ENCODE measurements at places on chromosomes 5 and 9.

DNA sequence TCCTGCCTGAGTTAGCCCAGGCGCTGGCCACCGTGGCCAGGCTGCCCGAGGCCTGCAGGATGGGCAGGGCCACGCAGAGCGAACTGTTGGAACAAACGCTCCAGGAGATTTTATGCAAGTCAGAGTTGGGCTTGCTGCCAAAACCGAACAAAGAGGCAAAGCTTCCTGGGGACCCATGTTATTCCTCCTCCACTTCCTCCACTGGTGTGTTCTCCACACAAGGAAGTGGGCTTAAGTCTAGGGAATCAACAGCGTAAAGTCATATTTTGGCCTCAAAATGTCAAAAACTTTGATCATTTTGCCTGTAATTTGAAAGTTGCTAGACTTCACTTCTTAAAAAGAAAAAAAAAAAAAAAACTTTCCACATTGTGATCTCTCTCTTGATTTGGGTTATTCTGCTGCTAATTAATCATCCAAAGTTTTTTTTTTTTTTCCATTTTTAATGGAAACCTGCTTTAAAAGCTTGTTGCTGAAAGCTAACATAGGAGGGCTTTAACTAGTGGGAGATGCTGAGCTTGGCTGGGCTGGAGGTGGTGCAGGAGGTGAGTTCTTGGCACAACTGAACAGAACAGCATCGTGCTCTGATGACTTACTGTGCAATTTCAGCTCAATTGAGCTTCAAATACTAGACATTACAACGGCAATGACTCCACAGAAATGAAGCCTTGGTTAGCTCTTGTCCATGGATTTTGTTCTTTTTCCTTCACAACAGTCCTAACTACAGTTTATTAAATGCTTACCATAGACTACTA lies 73.0 kb downstream of the PTPDC1 start:
- peak; percentile 86 for DNase-seq

GRCh38 chr5:9148242-9148641 lies 397.6 kb downstream of the SEMA5A start:
- DNase-seq = no peak

DNA sequence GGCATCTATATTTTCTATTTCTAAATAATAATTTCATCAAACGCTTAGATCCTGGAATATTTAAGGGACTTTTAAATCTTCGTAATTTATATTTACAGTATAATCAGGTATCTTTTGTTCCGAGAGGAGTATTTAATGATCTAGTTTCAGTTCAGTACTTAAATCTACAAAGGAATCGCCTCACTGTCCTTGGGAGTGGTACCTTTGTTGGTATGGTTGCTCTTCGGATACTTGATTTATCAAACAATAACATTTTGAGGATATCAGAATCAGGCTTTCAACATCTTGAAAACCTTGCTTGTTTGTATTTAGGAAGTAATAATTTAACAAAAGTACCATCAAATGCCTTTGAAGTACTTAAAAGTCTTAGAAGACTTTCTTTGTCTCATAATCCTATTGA lies 1.1 kb downstream of the LRRC70 start:
- no peak for DNase-seq

- no peak for DNase-seq
These were observed 108.5 kb downstream of the ADRB2 start for GRCh38 chr5:148934895-148935400.

GRCh38 chr5:140005145-140005591 lies 37.9 kb downstream of the NRG2 start:
- DNase-seq = no peak

DNA sequence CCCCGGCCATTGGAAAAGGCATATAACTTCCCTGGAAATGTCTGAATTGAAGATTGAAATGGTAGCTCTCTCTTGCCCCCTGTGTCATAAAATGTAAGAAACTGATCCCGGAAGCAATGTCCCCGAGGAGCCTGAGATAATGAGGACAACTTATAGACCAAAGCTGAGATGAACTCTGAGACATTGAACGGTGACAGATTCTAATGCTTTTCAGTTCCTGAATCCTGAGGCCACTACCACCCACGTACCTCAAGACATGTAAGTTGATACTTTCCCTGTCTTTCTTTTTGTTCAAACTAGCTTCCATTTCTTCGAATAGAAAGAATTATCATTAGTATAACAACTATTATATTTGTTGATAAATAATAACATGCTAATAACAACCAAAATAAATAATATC lies 51.0 kb downstream of the KIF4B start:
- DNase-seq = no peak

Measured in HT-29 (cell line).